Stimulated activated CD4-positive, alpha-beta T cell treated with anti-CD3 and anti-CD28 coated beads, Interleukin-1b, Interleukin-23, amount 100 ng/mL, for 48 hours (primary cell): ENCODE measurements at places on chromosomes 3 and 15.
A peak's percentile ranks its signal among the peaks of the same experiment; 100 is the strongest.

DNA sequence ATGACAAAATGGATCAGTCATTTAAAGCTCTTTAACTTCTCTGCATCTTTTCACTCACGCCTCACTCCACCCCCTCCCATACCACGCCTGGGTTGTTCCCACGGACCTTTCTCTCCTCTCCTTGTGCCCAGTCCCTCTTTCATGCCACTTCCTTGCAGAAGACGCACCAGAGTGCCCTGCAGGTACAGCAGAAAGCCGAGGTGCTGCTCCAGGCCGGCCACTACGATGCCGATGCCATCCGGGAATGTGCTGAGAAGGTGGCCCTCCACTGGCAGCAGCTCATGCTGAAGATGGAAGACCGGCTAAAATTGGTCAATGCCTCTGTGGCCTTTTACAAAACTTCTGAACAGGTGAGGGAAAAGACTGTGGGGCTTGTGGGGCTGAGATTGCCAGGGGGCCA is 296.1 kb upstream of the UMPS start:
- DNase-seq: no peak

- DNase-seq: no peak
Observed at GRCh38 chr3:197181741-197182140, 116.7 kb downstream of the DLG1 start.

DNA sequence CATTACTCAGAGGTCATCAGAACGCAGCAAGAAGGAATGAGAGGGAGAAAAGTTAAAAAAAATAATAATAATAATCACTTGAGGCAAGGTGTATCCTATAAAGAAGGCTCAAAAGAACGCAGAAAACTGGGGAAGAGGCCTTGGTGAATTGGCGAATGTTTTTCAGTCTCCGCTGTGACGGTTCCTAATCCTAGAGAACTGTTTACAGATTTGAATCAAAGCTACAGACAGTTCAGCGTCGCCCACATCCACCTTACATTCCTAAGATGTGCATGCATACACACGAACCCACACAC is 634 bp downstream of the ZMAT3 start:
- DNase-seq: no peak

DNA sequence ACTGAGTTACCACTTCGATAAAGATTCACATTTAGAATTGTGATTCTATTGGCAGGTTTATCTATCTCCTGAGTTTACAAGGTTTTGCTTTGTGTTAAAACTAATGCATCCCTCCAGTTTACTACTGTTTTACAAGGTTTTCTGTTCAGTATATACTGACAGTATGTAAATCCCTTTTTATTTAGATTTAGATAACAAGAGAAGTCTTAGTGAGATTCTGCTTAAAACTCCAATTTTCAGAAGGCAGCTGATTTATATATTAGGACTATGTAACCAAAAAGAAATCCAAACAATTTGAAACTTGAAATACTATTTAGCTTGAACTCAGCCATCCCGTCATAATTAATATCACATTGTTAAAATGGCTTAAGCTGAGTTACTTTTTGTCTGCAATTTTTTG is 619.2 kb downstream of the NAALADL2 start:
- DNase-seq: no peak

DNA sequence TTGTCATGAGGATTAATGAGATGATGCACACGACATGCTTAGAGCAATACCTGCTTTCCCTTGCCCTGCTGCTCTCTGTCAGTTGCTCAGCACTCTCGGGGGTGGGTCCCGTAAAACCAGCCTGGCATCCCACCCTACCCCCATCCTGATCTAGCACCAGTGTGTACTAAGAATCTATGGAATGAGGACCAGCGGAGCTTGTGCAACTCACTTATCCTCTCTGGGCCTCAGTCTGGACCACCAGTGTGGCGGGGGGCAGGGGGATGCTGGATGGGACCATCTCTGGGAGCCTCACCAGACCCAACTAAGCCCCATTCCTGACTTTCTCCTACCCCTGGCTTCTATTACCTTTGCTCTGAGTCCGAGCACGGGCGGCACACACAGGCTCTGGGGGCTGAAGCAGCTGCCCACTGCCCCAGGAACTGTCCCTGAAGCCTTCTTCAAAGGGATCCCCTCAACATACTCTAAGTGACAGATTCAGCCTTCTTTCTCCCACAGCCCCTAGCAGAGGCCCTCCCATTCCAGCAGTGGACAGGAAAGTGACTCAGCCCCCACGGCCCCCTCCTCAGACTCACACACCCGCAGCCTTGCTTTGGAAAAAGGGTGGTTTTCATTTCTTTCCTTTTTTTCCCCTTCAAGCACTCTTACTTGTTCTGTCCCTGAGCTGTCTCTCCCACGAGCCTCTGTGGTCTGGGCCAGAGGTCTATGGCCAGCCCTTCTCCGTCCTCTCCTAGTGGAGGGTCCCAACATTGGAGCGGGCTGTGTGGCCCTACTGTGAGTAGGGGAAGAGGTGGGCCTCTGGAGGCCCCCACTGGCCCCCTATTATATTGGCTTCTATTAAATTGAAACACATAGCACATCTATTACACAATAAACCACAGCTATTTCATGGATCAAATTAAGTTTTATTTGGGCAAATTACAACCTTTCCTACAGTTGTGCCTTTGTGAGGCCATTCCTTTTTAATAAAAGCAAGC is 100.3 kb downstream of the SMAD6 start:
- DNase-seq: no peak

DNA sequence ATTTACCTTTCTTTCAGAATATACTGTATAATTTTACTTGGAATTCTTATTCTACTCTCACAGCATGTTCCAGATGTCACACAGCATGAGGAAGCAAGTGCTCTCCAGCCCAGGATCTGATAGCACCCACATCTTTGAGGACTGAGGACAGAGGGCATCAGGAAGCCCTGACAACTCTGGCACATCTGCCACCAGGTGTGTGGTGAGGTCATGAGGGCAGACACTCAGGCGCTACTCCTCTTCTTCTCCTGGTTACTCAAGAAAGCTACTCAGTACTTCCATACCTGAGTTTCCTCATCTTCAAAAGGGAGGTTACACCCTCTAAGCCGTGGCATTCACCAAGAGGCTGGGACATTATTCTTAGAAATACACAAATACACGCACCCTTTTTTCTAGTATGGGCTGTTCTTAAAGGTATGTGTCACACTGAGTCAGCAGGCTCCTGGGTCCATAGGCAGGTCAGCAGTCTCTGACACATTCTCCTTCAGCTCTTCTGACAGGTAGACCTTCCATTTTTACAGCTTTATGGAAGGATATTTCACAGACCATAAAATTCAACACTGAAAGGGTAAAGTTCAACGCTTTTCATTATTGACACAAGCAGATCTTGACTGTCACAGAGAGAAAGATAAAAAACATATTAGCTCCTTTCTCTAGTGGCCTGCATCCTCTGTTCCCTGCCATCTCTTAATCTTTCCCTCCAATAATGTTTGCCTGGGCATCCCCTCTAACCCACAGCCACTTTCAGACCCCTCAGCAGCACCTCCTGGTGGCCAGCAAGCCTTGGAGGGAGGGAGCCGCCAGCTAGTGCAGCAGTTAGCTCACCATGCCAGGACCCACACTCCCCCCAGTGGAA is 103.2 kb upstream of the TJP1 start:
- DNase-seq: peak; percentile 30

DNA sequence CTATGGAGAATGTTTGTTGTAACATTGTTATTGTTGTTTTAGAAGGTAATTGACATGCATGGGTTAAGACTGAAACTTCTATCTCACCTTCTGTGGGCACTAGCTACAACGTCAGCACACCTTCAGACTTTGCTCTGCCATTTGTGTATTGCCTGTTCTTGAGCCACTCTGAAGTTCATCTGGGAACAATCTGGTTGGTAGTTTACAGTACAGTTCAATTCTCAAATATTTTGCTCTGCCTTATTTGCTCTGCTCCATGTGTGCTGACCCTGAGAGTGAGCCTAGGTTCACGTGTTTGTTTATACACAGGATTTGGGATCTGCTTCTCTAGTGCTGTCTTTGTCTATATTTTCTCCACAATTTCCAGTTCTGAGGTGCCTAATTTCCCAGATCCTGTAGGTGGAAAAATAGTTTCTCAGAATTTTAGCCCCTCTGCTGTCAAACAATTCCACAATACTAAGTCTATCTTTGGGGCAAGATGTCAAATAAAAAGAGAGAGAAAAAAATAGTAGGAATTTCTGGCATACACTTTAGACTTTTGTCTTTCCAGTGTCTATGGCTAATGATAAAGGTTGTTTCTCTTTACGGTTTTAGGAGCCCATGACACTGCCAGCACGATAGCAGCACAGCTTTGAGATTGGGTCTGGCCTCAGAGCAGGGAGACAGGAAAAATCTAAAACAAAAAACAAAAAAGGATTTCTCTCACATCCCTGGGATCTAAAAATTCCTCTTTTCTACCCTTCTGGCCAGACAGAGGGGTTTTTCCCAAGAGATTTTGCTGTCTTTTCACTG is 721.4 kb downstream of the VGLL3 start:
- no peak for DNase-seq

- no peak for DNase-seq
Observed at GRCh38 chr15:55685286-55685685, 57.7 kb downstream of the PRTG start.

- peak; percentile 84 for DNase-seq
Observed at GRCh38 chr3:45938864-45939263, 4.4 kb upstream of the CXCR6 start.

DNA sequence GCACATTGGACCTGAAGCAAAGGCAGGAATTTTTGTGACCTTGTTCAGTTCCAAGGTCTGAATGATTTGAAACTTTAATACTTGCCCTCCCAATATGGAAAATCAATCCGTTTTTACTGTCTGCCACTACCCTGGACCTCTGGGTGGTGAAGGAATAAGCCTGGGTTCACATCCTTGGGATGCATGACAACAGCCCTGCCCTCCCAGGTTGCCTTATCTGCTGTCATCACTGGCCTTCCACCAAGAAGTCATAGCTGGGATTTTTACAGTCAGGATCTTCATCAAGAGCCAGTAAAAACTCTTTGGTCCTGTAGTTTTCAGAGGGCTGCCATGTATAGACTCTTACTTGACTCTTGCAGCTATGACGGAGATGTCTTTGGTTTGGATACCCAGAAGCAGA is 128.6 kb downstream of the MYLK start:
- no peak for DNase-seq

DNA sequence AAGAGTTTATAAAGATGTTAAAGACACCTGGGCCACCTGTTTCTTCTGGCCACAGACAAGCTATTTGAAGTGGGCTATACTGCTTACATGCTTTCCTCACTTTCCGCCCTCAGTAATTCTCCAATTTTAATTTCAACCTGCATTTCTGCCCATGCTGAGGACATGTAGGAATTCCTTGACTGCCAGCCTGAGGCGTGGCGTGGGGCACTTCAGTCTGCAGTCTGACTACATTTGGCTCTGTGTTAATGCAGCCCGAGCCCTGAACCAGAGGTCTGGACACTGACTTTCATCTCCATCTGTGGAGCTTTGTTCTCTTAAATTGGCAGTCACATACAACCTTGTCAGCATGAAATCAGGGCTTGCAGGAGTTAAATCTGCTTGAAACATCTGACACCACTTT is 8.5 kb downstream of the UQCC5 start:
- no peak for DNase-seq

GRCh38 chr3:12392101-12392878 is 92.0 kb upstream of the TSEN2 start:
- no peak for DNase-seq

- DNase-seq: peak; percentile 15
Observed at GRCh38 chr15:65869954-65870871, 922 bp downstream of the RAB11A start.

GRCh38 chr15:95024351-95024750 is 793.0 kb downstream of the MCTP2 start:
- no peak for DNase-seq

DNA sequence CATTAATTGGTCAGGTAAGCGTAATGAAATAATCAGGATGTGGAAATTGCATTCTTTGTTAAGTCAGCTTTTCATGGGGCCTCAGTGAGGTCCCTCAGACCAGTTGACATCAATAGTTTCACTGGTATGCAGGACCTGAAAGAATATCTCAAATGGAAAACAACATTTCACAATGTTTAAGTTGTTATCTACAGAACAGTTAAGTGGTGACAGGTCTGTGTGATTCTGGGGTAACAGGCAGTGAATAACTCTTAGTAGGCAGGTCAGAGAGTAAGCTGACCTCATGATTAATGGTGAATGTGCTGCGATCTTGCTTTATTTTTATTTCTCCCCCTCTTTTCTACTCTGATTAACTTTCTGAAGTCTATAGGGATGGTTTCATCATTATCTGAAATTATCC is 28.9 kb upstream of the ACP3 start:
- DNase-seq: no peak

GRCh38 chr3:45792036-45792435 is 4.3 kb downstream of the SLC6A20 start:
- no peak for DNase-seq

GRCh38 chr3:127365163-127365798 is 77.4 kb upstream of the PRR20G start:
- DNase-seq: no peak

DNA sequence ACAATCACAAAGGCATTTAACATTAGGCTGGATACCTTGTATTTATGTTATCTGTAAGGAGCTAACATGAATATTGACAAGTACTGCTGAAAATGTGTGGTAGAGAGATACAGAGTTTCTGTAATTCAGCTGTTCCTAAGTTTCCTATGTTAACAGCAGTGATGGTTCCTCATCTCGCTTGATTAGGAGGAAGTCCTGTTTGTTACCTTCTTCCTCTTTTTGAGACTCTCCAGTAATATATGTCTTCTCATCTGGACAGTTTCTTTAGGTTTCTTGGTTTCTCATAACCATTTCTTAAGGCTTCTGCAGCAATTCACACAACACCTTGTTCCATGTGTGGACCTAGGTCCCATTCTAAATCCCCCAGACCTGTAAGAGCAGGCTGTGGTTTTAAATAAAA is 11.4 kb upstream of the PEX5L start:
- no peak for DNase-seq

GRCh38 chr15:50740955-50741354 is 24.6 kb downstream of the SPPL2A start:
- no peak for DNase-seq

- DNase-seq: no peak
Observed at GRCh38 chr3:112638327-112639020, 2.5 kb downstream of the CCDC80 start.

DNA sequence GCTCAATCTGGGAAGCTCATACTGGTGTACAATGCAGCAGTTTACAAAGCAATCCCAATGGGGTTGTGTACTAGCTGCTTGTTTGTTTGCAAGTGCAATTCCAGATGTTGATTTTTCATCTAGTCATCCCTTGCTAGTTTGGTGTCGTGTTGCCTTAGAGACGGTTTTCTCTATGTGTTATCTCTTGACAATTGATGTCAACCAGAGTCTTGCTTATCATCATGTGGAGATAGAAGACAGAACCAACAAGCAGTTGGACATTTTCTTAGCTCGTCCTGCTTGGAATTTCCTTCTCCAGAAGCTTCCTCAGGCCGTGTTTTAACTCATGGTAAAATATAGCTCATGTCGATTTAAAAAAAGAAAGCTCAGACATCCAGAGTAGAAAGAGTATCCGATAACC is 262.0 kb upstream of the KCNH8 start:
- DNase-seq: no peak
